Endothelial cell (in vitro differentiated cells): ENCODE measurements at places on chromosomes 5 and 9. TPM values are rescaled to one million over a fixed set of nuclear protein-coding genes. Genes with fewer than 3 reads are reported as not detected.

The TRPM3 gene
- total RNA-seq = 0.54 TPM

The RBM18 gene
- 22.2 TPM for total RNA-seq

The PCDHA9 gene
- 1.7 TPM for total RNA-seq

The IL13 gene
- total RNA-seq = not detected

The SAXO1 gene
- total RNA-seq = not detected

The RAD1 gene
- total RNA-seq = 15.2 TPM

The LCN15 gene
- 0.49 TPM for total RNA-seq

The SV2C gene
- 0.15 TPM for total RNA-seq

The HRH2 gene
- 0.41 TPM for total RNA-seq

The NRARP gene
- 170 TPM for total RNA-seq

- no peak within 1 kb of the TSS for H3K4me3 ChIP-seq
- H3K36me3 ChIP-seq = peaks cover 12% of the 10 kb centered on the region
- DNase-seq = no peak
- H3K27ac ChIP-seq = no peak within 1 kb of the TSS
- H3K4me1 ChIP-seq = no peaks in the 10 kb centered on the region
Measured at GRCh38 chr5:139795074-139796001, at the start of gene PSD2. TSS of gene PSD2 (plus strand) at chr5:139795808. CDS start at chr5:139809441, 13,633 bp downstream.

- H3K27me3 ChIP-seq = peaks cover 13% of the 10 kb centered on the region
- H3K36me3 ChIP-seq = no peaks in the 10 kb centered on the region
- peak within 1 kb of the TSS; percentile 89 for H3K4me3 ChIP-seq
- H3K4me1 ChIP-seq = peaks cover 13% of the 10 kb centered on the region
Measured at GRCh38 chr5:169300468-169301385, at the start of gene SLIT3. TSS of gene SLIT3 (minus strand) at chr5:169301139. CDS start at chr5:169300709, 430 bp downstream.

DNA sequence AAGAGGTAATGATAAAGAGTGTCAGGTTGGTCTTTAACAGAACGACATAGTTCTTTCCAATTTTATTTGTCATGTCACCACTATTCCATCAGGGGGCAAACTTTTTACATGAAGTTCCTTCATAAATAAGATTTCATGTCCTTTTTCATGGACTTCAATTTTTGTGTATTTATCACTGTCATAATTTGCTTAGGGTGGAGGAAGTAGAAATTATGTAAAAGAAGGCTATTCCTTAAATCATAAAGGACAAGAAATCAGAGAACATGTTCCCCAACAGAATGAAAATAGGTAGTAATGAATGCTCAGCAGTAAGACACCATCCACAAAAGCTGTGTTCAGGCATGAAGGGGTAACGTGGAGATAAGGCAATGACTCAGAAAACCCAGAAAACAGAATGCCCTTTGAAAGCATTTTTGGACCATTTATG, 72.7 kb downstream of the ZFAND5 start:
- no peak overlapping the region for H3K4me3 ChIP-seq
- no peaks in the 10 kb centered on the region for H3K36me3 ChIP-seq
- H3K4me1 ChIP-seq = no peaks in the 10 kb centered on the region
- peaks cover 3% of the 10 kb centered on the region for H3K27me3 ChIP-seq

- peak; percentile 77 for DNase-seq
- no peak overlapping the region for H3K4me3 ChIP-seq
- H3K4me1 ChIP-seq = no peaks in the 10 kb centered on the region
- H3K27ac ChIP-seq = no peak overlapping the region
- peaks cover 6% of the 10 kb centered on the region for H3K27me3 ChIP-seq
Measured at GRCh38 chr9:135864447-135865049, 42.8 kb downstream of the CAMSAP1 start.

DNA sequence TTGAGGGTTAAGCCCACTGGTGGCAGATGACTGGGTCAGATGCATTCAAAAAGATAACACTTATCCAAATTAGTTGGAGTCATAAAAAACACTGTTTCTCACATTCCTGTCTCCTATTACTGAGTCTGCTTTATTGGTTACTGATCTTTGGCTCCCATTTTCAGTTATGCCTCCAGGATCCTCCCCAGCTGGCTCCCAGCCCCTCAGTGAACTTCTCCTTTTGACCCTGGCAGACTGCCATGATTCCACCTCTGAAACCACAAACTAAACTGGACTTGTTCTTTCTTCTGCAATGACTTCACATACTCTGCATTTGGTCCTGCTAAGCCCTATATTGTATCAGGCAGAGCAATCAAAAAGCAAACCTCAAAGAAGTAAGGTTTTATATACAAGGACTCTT, 860.8 kb upstream of the DMAC1 start:
- H3K4me1 ChIP-seq = no peaks in the 10 kb centered on the region
- H3K27ac ChIP-seq = no peak overlapping the region
- H3K4me3 ChIP-seq = no peak overlapping the region

- H3K36me3 ChIP-seq = no peaks in the 10 kb centered on the region
- H3K4me3 ChIP-seq = no peak overlapping the region
Measured at GRCh38 chr5:2253040-2253975, 370.6 kb upstream of the IRX4 start.

- peaks cover 34% of the 10 kb centered on the region for H3K4me1 ChIP-seq
- peak overlapping the region; percentile 58 for H3K27ac ChIP-seq
- no peaks in the 10 kb centered on the region for H3K36me3 ChIP-seq
Measured at GRCh38 chr9:13432904-13433303, 153.4 kb upstream of the MPDZ start.

- no peak for DNase-seq
- H3K4me3 ChIP-seq = peak overlapping the region; percentile 87
- H3K27me3 ChIP-seq = peaks cover 7% of the 10 kb centered on the region
- H3K36me3 ChIP-seq = peaks cover 17% of the 10 kb centered on the region
- peaks cover 7% of the 10 kb centered on the region for H3K4me1 ChIP-seq
Measured at GRCh38 chr9:129640871-129641749, 841 bp downstream of the ASB6 start.

GRCh38 chr5:175464074-175464941, 14.1 kb upstream of the SFXN1 start:
- no peak overlapping the region for H3K4me3 ChIP-seq
- peaks cover 3% of the 10 kb centered on the region for H3K4me1 ChIP-seq
- peak; percentile 80 for DNase-seq
- no peak overlapping the region for H3K27ac ChIP-seq
- no peaks in the 10 kb centered on the region for H3K36me3 ChIP-seq

- H3K27ac ChIP-seq = peak overlapping the region; percentile 2
- H3K36me3 ChIP-seq = peaks cover 3% of the 10 kb centered on the region
- H3K4me3 ChIP-seq = no peak overlapping the region
- peaks cover 33% of the 10 kb centered on the region for H3K4me1 ChIP-seq
- DNase-seq = no peak
- peaks cover 7% of the 10 kb centered on the region for H3K27me3 ChIP-seq
Measured at GRCh38 chr9:128008171-128008570, 27.4 kb upstream of the EEIG1 start.

- peak; percentile 9 for DNase-seq
- peaks cover 13% of the 10 kb centered on the region for H3K36me3 ChIP-seq
- H3K27ac ChIP-seq = peak overlapping the region; percentile 18
- peak overlapping the region; percentile 89 for H3K4me3 ChIP-seq
- H3K4me1 ChIP-seq = peaks cover 23% of the 10 kb centered on the region
Measured at GRCh38 chr5:80654054-80654390, 430 bp upstream of the MSH3 start.

- H3K36me3 ChIP-seq = no peaks in the 10 kb centered on the region
- DNase-seq = no peak
- H3K27ac ChIP-seq = no peak overlapping the region
- H3K4me3 ChIP-seq = no peak overlapping the region
Measured at GRCh38 chr9:120910643-120911042, 16.0 kb downstream of the TRAF1 start.

DNA sequence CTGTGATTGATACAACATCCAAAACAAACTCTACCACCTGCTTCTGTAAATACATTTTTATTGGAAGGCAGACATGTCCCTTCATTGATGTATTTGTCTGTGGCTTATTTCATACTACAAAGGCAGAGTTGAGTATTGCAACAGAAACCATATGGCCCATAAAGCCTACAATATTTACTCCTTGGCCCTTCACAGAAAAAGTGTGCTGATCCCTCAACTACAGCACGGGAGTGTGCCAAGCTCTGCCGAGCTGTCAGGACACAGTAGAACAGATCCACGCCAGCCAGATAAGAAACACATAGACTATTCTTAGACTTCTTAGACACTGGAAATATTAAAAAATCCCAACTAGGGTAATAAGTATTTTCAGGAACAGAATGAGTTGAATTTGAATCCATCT, 13.2 kb downstream of the TICAM2 start:
- H3K4me3 ChIP-seq = no peak overlapping the region
- H3K36me3 ChIP-seq = no peaks in the 10 kb centered on the region
- H3K27me3 ChIP-seq = no peaks in the 10 kb centered on the region
- DNase-seq = no peak
- no peak overlapping the region for H3K27ac ChIP-seq
- no peaks in the 10 kb centered on the region for H3K4me1 ChIP-seq

DNA sequence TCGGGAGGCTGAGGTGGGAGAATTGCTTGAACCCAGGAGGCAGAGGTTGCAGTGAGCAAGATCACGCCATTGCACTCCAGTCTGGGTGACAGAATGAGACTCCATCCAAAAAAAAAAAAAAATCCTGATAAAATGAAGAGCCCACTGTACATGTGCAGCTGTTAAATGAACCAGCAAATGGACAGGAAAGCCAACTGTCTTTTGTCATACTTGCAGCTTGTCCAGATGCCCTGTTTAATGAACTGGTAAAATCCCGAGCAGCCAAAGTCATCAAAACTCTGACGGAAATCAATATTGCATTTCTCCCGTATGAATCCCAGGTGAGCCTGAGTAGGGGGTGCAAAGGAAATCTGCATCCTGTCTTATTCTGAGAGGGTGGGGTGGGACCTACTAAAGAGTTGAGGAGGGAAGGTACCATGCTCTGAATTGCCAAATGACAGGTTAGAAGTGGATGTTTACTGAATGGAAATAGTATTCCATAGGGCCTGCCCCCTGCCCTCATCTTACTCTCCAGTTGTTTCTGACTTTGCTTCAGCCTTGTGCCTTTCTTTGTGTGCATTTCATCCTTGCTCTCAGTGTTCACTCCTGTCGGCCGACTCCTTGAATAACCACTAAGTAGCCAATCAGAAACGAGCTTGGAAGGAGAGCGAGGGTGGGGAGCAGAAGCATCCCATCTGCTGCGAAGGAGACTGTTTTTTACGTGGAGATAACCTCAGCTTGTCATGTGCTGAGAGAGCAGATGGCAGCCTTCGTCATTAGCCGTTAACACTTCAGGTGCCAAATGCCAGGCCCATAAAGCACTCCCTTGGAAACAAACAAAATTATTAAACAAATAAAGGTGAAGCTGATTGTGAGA, 45.7 kb upstream of the CFAP157 start:
- no peak overlapping the region for H3K4me3 ChIP-seq
- no peak overlapping the region for H3K27ac ChIP-seq
- no peak for DNase-seq
- peaks cover 59% of the 10 kb centered on the region for H3K36me3 ChIP-seq
- no peaks in the 10 kb centered on the region for H3K27me3 ChIP-seq

DNA sequence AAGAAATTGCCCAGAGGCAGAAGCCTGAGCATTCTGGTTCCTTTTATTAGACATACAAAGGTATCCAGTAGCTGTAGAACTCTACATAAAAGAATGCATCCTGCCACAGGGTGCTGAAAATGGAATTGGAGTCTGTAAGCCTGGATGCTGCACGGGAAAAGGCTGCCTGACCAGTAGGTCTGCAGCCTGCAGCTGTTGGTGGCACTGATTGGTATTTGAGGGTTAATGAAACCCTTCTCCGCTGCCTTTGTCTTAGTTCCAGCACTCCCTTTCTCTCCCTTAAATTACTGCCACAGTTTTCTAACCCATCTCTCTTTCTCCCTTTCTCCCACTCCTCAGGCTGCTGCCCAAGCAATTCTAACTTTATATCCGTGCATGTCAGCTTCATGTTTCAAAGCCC, 64.7 kb downstream of the BRINP1 start:
- H3K4me1 ChIP-seq = no peaks in the 10 kb centered on the region
- H3K4me3 ChIP-seq = no peak overlapping the region
- H3K27ac ChIP-seq = no peak overlapping the region
- H3K27me3 ChIP-seq = no peaks in the 10 kb centered on the region

DNA sequence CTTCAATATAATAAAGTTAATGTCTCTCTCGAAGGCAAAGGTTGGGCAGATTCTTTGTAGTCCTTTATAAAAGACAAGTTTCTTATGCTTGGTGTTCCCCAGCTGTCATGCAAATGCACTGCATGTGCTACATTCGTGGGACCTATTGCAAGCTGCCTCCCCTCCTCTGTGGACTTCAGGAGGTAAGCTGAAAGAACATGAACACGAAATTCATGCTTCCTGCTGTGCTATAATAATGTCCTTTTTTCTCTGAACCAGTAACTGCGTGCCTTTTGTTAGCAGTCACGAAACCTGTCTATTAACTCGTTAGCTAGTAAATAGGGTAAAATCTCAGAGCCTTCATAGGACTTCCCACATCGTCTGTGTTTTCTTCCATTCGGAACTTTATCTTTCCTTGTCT, 363.5 kb downstream of the CDH9 start:
- no peak overlapping the region for H3K4me3 ChIP-seq
- no peaks in the 10 kb centered on the region for H3K27me3 ChIP-seq
- no peaks in the 10 kb centered on the region for H3K36me3 ChIP-seq
- no peak for DNase-seq
- H3K4me1 ChIP-seq = no peaks in the 10 kb centered on the region
- no peak overlapping the region for H3K27ac ChIP-seq

- no peaks in the 10 kb centered on the region for H3K4me1 ChIP-seq
- no peak overlapping the region for H3K27ac ChIP-seq
- DNase-seq = no peak
- H3K27me3 ChIP-seq = no peaks in the 10 kb centered on the region
- no peak overlapping the region for H3K4me3 ChIP-seq
- peaks cover 11% of the 10 kb centered on the region for H3K36me3 ChIP-seq
Measured at GRCh38 chr5:113771483-113771882, 258.0 kb downstream of the YTHDC2 start.

- H3K36me3 ChIP-seq = peaks cover 13% of the 10 kb centered on the region
- no peak overlapping the region for H3K27ac ChIP-seq
- H3K4me1 ChIP-seq = peaks cover 16% of the 10 kb centered on the region
- no peak overlapping the region for H3K4me3 ChIP-seq
Measured at GRCh38 chr5:173581408-173582215, 34.8 kb downstream of the BOD1 start.

GRCh38 chr5:6572825-6573380, 59.9 kb downstream of the NSUN2 start:
- no peaks in the 10 kb centered on the region for H3K4me1 ChIP-seq
- no peak overlapping the region for H3K4me3 ChIP-seq
- H3K27me3 ChIP-seq = peaks cover 10% of the 10 kb centered on the region

- H3K4me1 ChIP-seq = peaks cover 20% of the 10 kb centered on the region
- H3K4me3 ChIP-seq = no peak within 1 kb of the TSS
- no peak within 1 kb of the TSS for H3K27ac ChIP-seq
- H3K27me3 ChIP-seq = peaks cover 3% of the 10 kb centered on the region
- DNase-seq = no peak
Measured at GRCh38 chr9:27524236-27524635, at the start of gene IFNK. TSS of gene IFNK (plus strand) at chr9:27524290. CDS start at chr9:27524337, 47 bp downstream.
